ENCODE measurements at places on chromosomes 11 and 22.

DNA sequence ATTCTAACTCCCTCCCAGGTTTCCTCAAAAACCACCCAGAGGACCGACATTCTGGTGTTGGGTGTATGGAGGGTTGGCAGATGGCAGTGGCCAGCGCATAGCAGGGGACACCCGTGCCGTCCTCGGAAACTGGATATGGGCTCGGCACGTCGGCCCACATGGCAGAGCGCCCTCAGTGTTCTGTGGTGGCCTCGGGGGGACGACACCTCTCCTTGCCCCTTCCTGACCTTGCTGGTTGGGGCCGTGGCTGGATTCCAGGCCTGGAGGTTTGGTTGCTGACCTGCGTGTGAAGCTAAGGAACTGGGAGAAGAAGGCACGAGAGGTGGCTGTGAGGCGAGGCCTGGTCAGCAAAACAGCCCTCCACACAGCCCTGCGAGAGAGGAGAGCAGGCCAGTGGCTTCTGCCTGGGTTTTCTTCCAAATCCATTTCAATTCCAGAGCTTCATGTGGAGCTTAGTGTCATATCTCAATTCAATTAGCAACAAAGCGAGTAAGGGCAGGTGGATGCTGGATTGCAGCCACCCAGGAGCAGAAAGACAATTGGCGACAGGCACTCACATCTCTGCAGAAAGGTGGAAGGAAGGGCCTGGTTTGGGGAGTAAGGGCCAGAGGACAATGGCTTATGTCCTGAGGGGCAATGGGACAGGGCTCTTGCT is 478.4 kb downstream of the BRD1 start:
- no peak for DNase-seq

DNA sequence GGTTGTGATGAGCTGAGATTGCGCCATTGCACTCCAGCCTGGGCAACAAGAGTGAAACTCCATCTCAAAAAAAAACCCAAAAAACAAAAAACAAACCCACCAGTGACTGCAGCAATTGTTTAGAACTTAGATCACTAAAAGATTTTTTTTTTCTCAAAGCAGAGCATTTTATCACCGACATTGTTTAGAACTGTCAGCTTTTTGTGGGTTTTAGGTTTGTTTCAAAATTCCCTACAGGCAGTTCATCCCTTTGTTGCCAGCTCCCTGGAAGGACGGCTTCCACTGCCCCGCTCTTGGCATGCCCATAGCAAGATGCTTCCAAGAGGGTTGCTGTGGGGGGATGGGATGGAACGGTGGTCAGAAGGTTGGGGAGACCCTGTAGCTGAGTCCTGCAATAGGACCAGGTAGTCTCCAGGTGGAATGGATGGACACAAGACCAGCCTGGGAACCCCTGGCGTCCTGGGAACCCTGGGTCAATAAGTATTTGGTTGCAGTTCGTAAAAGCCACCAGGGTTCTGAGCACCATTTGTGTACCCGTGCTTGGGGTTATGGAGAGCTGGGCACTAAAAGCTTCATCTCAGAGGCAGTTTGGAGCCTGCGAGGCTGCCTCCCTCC is 46.7 kb downstream of the TSPAN18 start:
- DNase-seq = no peak

DNA sequence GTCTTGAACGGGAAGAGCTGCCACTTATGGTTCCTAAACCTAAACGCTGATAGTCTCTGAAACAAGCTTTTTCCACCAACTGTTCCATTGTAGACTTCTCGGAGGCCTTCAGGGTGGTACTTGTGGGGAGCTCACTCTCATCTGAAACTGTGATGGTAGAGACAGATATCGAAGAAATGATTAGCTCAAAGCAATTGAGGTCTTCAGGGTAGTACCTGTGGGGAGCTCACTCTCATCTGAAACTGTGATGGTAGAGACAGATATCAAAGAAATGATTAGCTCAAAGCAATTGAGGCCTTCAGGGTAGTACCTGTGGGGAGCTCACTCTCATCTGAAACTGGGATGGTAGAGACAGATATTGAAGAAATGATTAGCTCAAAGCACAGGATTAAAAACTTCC is 175.7 kb downstream of the SWAP70 start:
- no peak for DNase-seq

DNA sequence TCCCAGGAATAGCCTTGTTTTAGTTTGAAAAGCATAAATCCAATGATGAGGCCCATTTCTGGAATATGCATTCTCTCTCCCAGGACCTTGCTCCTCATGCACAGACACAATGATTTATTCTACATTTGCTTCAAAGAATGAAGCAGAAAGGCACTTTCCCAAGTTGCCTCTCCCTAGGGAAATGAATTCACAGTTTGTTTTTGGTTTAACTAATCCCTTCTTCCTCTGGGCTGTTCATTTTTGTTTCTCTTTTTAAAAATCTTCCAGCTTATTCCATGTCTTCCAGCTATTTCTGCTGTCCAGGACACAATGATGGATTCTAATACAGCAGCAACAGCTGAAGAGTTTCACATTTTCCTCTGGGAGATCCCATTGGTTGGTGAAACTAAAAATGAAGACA is 1529.2 kb upstream of the TENM4 start:
- DNase-seq = no peak

DNA sequence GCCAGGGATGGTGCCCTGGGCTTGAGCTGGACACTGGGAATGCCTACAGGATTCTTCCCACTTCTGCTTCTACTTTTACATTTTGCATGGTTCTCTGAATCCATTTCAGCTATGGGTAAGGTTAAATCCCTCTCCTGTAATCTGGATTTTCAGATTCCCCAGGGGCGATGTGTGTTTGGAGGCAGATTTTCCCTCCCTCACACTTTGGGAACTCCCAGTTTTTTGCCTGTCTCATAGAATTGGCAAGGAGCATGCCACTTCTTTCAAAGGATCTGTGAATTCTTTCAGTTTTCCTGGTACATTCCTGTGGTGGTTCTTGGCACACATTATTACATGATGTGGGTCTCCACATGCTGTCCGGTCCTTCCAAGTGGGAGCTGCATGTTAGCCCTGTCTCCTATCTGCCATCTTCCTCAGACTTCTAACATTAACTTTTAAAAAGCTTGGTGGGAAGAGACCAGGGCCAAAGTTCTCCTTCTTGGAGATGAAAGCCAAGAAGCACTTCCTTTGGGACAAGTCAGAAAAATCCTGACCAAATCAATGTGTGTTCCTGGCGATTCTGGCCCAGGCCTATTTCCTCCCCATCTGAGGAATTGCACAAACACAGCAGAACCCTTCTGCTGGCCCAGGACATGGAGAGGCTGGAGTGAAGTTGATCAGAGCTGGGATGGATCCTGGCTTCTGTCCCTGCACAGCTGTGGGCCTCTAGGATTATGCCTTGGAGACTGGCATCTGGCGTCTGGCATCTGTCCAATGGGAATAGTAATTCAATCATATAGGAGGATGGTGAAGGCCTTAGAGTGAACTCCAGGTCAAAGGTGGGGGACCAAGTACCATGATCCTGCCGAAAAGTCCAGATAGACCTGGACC is 5.4 kb upstream of the APOL2 start:
- DNase-seq = no peak

DNA sequence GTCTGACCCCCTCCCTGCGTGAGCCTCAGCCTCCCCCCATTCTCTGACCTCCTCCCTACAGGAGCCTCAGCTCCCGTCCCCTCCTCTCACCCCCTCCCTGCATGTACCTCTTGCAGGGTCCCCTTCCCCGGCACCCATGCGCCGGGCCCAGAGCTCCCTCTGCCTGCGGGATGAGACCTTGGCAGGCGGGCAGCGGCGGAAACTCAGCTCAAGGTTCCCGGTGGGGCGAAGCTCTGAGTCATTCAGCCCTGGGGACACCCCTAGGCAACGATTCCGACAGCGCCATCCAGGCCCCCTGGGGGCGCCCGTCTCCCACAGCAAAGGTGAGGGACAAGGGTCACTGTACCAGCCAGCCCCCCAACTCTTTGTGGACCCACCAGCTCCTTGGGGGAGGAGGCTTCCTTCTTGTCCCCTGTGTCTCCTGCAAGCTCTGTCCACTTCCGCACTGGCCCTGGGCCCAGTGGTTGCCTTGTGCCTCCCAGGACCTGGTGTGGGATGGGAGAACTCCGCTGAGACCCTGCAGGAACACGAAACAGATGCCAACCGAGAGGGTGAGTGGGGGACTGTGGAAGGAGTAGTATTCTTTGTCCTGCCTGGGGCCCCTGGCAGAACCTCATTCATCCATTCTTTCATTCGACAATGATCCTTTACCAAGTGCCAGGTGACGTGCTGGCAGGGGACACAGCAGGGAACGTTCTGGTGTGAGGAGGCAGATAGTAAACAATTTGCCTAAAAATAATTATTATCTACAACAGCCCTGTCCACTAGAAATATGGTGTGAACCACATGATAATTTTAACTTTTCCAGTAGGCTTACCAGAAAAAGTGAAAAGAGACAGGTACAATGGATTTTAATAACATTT is 3.7 kb upstream of the RPS6KA4 start:
- DNase-seq = no peak

DNA sequence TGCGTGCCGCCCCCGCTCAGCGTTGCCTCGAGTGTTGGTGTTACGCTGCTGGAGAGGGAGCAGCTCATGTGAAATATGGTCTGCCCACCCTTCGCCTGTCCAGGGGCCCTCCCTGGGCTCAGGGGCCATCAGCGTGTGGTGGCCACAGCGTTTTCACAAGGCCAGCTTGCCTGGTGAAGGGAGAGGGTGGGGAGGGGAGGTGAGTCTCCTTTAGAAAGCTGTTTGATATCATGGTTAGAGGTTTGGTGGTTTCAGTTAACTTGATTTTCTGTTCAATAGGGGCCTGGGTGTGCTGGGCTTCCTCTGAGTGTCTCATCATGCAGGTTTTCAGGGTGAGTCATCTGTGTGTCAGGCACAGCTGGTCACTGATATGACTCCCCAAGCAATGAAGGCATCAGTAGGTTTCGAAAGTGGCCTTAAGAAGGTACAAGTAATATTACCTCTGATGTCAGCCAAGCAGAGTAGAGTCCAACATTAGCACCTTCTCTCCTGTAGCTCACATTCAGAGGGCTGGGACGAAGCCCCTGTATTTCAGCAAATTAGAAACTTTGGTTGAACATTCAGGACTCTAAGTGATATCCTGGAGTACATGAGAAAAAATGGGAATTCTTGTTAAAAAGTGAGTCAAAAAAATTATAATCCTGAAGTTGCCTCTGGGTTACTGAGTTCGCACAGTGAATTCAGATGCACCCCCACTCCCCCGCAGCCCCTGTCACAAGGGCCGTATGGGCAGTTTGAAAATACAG is 172.5 kb downstream of the TBC1D22A start:
- DNase-seq = peak; percentile 82

DNA sequence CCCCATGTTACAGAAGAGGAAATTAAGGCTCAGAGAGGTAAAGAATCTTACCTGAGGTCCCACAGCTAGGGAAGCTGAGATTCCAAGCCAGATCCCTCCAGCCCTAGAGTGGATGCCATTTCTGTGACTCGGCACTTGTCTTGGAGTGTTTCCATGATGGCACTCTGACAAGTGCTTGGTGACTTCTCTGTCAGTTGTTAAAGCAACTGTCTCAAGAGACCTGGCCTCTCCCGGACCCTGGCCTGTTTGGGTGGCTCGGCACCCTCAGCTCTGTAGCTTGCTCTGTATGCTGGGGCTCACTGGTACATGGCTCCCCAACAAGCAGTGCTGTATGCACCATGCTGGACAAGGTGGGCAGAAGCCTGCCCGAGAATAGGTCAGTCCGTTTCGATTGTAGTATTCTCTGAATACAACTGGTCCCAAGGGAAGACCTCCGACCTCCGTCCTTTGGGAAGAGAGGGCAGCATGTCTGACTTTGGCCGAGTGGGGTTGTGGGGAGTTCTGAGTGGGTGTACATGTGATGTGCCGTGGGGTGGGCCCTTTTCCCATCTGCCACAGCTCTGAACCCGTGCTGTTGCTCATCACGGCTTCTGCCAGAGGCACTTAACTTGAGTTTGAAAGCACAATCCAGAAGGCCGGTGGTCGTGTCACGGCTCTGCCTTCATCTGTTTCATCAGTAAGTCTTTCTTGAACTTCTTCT is 12.4 kb downstream of the ACO2 start:
- no peak for DNase-seq

DNA sequence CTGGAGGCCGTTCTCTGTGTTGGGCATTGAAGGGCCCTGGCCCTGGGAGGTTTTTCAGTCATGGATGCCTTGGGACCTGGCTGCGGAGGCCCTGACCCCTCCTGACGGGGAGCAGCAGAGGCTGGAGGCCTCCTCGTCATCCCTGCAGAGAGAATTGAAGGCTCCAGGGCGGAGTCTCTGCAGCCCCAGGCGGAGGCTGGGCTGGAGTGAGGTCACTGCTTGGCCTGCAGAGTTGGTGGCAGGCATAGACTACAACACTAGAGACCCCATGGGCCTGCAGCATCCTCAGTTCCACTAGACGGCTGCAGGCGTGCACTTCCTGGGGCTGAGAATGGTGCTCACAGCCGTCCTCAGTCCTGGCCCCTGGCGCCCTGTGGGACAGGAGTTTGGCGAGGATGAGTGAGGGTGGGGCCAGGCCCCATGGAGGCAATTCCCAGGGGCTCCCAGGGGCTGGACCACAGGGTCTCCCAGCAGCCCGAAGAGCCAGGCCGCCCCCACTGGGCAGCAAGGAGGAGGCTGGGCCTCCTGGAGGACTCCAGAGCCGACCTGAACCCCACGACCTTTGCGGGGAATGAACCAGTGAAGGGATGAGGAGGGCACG is 1194.9 kb downstream of the BRD1 start:
- no peak for DNase-seq

- DNase-seq = no peak
These were observed 39.4 kb downstream of the MICAL2 start for GRCh38 chr11:12149672-12150225.

GRCh38 chr11:61601512-61601911 is 20.6 kb upstream of the SYT7 start:
- no peak for DNase-seq

DNA sequence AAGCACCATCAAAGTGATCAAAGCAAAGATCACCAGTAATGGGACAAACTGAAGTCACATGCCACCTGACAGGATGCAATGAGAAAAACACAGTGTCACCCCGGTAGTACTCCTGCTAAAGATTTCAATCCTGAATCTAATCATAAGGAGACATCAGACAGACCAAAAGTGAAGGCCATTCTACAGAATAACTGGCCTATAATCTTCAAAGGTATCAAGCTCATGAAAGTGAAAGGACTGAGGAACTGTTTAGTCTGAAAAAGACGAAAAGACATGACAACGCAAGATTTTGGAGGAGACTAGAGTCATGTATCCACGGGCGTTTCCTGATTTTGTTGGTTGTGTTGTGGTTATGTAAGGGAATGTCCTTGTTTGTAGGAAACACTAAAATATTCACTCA is 42.4 kb upstream of the TSKU start:
- DNase-seq = no peak

- DNase-seq = no peak
These were observed 51.7 kb upstream of the RTL6 start for GRCh38 chr22:44549701-44550100.

- no peak for DNase-seq
These were observed 51.7 kb downstream of the TECTA start for GRCh38 chr11:121152764-121153163.

GRCh38 chr11:59555601-59556114 is 44.3 kb downstream of the OR4D9 start:
- no peak for DNase-seq
